ENCODE measurements at places on chromosomes 1 and 21.
A peak's percentile ranks its signal among the peaks of the same experiment; 100 is the strongest.

- DNase-seq, result no peak
These were observed 33.0 kb upstream of the LRRC38 start for GRCh38 chr1:13546791-13547190.

DNA sequence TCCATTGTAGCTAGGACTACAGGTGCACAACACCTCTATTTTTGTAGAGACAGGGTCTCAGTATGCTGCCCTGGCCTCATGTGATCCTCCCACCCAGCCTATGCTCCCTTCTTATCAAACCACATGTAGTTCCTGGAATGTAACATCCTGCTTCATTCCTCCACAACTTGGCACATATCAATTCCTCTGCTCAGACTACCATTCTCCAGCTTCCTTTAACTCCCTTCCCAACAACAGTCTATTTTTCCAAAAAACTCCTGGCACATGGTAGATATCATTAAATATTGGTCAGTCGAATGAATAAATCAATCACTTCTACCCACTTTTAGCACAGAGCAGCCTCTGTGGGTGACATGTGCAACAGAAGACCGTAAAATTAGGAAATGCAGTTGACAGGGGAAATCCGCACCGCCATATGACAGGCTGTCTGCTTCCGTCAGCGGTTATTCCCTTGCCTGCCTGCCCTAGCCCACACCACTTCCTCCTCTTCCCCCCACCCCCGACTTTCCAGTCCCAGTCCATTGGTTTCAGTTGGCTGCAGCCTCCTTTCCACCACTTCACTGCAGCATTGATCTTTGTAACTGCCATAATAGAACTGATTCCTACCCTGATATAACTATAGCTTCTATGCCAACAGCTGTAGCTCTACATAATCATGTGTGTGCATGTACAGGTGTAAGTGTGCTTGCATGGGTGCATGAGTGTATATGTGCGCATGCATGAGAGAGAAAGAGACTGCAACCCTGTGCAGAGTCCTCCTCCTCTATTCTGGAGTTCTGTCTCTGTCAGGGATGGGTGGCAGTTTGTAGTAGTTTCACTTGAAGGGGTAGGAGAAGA lies 6.8 kb upstream of the AKR1A1 start:
- DNase-seq, result no peak

DNA sequence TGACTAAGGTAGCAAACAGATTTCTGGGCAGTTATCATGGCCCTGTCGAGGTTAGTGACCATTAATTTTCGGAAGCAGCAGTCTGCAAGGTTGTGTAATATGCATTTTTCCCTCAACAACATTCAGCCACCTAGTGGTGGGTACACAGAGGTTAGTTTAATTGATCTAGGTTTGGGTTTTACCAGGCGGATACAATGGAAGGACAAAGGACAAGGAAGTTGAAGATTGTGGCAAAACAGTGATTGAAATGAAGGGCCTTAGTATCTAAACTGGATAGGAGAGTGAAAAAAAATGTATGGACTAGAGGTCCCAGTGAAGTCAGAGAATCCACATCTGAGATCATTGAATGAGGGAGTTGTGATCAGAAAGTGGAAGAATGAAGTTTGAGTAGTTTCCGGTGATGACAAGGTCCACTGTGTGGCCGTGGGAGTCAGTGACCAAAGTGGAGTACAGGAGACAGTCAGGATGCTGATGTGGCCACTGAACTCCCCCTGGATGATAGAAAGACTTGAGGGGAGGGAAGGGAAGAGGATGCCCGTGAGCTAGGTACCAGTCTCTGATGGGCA lies 2.8 kb downstream of the ARMH1 start:
- DNase-seq, result no peak

GRCh38 chr1:203871114-203871880 lies 9.9 kb downstream of the SNRPE start:
- peak; percentile 27 for DNase-seq

- peak; percentile 35 for DNase-seq
These were observed at the start of gene NTNG1 for GRCh38 chr1:107140703-107141490. NTNG1 (plus strand) TSS chr1:107141039.

GRCh38 chr1:41672173-41672572 lies 187.7 kb upstream of the EDN2 start:
- no peak for DNase-seq

DNA sequence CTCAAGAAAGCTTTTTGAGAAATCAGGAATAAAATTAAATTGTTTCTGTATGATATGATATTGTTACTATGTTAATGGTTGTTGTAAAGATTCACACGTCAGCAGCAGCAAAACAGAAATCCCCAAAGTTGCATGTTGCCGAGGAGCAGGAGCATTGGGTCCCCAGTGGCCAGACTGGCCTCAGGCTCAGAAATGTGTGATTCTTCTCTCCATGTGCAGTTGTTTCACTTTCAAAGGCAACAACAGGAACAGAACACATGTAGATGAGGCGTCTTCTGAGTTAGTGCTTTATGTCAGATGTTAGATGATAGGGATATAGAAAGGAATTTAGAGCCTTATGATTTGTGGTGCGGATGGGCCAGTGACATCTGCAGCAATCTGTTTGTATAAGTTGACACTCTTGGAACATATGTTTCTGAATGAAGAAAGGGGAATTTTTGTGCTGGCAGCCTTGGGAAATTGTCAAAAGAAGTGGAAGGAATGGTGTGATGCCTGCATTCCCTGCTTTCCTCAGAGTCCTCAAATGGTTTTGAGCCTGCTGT lies 2.1 kb upstream of the TTLL7 start:
- DNase-seq, result no peak

- no peak for DNase-seq
These were observed 278.7 kb downstream of the HHAT start for GRCh38 chr1:210607361-210607760.

DNA sequence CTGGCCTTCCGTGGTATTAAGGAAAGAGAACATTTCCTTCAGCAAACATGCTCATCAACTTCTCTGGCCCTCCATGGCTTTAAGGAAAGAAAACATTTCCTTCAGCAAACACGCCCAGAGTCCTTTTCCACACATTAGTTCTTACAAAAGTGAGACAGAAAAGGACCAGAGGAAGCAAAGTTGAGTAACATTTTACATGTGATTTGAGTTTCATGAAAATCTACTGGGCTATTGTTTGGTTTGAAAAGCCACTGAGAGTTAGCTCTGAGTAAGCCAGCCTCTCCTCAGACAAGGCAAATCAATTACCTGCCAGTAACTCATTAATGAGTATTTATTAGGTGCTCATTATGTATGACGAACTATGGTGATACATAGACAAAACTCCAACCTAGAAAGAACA lies 78.0 kb downstream of the NID1 start:
- DNase-seq, result no peak

DNA sequence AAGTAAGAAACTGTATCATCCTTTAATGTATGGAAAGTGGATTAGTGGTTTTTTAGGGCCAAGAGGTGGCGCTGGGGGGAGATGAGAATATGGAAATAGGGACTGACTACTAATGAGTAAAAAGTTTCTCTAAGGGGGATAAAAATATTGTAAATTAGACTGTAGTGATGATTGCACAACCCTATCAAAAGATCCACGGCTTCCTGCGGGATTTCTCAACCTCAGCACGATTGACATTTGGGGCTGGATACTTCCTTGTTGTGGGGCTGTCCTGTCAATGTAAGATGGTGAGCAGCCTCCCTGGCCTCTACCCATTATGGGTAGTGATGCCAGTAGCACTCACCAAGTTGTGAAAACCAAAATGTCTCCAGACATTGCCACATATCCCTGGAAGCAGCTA lies 36.0 kb upstream of the PRDM2 start:
- no peak for DNase-seq

DNA sequence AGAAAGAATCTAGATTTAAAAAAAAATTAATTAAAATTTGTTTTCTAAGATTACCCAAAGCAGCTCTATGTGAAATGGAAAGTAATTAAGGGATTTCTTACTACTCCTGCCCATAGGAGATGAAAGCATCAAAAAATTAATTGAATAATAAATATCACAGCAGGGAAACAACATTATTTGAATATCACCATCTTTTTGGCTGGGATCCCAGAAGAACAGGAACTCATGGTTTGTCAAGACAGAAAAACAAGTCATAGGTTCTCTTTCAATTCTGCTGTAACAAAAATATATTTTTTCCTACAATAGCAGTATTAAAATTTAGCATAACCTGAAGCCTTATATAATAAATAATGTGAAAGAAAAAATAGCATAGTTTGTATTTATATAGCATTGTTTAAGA lies 1713.4 kb downstream of the NCAM2 start:
- no peak for DNase-seq

DNA sequence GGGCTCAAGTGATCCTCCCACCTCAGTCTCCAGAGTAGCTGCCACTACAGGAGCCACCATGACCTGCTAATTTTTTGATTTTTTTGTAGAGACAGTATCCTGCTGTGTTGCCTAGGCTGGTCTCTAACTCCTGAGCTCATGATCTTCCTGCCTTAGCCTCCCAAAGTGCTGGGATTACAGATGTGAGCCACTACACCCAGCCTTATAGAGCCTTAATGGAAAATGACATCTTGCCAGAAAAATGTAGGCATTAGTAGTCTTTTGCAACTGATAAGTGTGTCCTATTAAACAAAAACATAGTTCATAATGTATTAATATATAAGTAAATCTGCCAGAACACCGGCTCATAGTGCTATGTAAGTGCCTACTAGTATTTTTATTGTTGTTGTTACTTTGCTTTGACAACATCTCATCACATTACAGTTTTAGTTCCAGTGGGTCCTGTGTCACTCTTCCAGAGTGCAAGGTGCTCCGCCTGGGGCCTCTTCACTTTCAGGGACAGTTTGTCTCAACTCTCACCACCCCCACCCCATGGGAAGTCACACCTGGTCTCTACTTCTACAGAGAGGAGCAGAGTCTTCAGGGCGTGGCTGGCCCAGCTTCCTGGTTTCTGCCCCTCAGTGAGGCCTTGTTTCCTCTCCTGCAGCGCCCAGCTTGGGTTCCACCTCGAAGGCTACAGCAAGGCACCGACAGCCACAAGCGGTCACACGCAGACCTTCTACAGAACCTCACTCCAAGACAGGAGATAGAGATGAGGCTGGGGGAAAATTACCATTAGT lies 30.1 kb downstream of the RHOU start:
- no peak for DNase-seq

- no peak for DNase-seq
These were observed 83.6 kb downstream of the SGIP1 start for GRCh38 chr1:66617362-66618184.

DNA sequence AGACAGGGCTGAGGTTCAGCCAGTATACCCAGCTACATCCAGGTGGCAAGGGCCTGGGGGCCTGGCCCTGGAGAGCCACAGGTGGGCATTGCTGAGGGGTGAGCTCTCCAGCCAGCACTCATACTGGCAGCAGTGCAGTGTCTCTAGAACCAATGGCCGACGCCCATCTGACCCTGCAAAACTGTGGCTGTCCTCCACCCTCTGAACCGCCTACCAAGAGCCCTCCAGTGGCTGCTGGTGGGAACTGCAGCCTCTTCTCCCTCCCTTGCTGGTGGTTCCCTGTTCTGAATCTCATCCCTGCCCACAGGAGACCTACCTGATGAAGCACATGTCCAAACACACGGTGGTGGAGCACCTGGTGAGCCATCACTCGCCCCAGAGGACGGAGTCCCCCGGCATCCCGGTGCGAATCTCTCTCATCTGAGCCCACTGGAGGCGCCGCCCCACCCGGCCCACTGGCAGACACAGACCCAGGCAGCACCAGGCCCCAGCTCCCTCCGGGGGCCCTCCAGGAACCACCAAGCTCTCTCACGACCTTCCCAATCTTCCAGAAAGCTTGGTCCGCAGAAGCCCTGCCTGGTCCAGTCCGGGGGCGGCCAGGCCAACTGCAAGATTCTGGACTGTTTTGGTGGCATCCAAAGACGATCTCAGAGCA lies 22.1 kb downstream of the A3GALT2 start:
- no peak for DNase-seq

DNA sequence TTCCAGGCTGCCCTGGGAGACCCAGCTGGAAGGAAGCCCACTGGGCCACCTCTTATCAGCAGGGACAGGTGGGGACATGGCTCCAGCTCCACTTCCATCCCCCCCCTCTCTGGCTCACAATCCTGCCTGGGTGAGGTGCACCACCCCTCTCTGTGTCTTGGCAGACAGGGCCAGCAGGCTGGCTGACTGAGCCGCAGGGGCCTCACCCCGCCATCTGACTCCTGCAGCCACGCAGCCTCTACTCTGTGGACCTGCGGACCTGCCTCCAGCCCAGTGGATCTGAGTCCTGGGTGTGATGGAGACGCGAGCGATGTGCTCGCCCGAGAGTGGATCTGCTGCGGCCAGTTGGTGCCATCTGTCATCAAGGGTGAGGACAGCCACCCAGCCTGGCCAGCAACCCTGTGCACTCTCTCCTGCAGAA lies 30.1 kb downstream of the RCC2 start:
- no peak for DNase-seq

- DNase-seq, result no peak
These were observed 784.5 kb downstream of the USP25 start for GRCh38 chr21:16514316-16514715.

DNA sequence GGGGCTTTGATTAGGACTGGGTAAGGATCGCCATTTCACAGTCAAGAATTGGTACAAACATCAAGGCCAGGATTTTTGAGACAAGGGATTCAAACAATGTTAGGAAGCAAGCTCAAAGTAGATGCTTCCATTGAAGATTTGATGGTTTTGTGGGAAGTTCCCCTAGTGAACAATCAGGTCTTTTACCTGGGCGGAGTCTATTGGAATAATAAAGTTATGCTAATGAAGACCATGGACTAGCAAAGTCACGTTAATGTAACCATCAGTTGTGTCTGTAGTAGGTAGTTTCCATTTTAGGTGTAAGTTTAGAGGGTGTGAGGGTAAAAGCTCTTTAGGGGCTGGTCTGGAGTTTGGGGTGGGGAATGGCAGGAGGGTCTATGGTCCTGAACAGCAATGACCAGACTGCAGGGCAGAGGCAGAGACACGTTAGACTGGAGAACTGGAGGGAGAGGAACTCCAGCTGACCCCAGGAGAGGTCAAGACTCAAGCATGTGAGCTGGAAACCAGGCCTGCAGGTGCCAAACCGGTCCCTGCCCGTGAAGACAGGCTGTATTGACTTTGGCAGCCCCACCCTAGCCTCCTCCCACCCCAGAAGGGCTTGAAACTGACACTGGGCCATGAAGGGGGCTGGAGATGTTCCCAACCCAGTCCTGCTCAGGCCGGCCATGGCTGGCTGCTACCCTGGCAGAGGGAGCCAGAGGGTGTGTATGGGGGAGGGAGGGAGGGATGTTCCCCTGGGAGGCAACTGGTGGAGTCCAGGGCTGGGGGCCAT lies 36.0 kb upstream of the GPR37L1 start:
- DNase-seq, result no peak

- DNase-seq, result no peak
These were observed 2.9 kb downstream of the FLVCR1 start for GRCh38 chr1:212860713-212861581.

GRCh38 chr21:41425954-41426675 lies at the start of gene MX1:
MX1 (plus strand) TSS chr21:41426239; CDS start chr21:41432071, 5,832 bp downstream.
- DNase-seq, result no peak

DNA sequence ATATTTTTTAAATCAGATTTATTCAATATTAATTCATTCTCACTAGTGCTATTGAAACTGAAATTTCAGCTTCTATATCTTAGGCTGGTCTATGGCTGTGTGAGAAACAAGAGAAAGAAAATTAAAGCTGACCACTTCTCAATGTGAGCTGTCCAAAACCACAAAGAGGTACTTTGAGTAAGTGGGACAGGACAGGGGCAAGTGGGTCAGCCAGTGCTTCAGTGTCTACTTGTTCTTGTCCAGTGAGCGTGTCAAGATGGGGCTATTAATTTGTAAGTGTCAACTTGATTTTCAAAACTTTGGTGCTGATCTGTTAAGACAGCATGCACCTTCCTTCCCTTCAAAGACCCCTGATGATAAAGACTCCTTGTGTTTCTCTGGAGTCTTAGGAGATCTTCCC lies 533.9 kb downstream of the PLPP3 start:
- no peak for DNase-seq
